ENCODE measurements at places on chromosomes 13 and 19.

DNA sequence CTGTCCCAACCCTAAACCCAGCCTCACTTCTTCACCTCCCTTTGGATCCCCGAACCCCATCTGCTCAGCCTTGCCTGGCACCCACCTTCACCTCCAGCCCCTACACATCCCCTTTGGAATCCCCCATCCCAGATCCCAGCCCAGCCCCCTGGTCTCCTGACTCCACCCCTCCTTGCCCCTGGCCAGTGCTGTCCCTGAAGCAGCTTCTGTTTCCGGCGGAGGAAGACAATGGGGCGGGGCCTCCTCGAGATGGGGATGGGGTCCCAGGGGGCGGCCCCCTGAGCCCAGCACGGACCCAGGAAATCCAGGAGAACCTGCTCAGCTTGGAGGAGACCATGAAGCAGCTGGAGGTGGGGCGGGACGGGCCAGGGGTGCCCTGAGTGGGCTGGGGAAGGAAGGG lies 22.0 kb downstream of the ERFL start:
- DNase-seq = no peak

DNA sequence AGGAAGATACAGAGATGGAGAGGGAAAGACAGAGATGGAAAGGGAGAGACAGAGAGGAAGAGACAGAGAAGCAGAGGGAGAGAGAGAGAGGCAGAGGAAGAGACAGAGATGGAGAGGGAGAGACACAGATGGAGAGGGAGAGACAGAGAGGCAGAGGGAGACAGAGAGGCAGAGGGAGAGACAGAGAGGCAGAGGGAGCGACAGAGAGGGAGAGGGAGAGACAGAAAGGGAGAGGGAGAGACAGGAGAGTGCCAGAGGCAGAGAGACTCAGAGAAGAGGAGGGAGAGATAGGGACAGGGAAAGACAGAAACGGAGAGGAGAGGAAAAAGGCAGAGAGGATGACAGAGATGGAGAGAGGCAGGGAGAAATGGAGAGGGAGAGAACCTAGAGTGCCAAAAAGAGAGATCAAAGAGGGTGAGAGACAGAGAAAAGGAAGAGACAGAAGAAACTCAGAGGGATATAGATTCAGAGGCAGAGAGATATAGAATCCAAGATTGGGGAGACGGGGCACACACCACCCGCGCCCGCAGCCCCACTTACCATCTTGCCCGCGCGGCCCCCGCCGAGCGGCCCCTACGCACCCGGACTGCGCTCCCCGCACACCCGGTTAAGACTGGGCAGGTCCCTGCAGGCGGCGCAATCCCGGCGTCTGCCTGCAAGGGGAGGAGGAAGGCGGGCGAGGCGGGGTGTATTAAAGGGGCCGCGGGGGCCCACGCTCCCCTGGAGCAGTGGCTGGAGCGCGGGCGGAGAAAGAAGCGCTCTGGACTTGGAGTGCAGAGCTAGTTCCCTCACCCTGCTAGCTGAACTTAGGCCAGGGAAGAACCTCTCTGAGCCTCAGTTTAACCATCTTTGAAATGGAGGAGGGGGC lies 10.7 kb downstream of the TM6SF2 start:
- DNase-seq = no peak

DNA sequence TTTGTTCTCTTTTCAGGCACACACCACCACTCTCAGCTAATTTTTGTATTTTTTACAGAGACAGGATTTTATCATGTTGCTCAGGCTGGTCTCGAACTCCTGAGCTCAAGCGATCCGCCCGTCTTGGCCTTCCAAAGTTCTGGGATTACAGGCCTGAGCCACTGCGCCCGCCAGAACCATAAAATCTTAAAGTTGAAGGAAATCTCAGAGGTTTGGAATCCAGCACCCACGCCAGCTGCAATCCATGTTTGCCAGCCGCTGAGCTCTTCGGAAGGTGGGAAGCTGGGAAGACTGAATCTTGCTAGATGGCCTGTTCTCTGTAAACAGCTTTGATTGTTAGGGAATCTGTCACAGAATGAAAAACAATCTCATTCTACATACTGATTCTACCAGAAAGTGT lies 38.5 kb downstream of the SPATA13 start:
- no peak for DNase-seq

DNA sequence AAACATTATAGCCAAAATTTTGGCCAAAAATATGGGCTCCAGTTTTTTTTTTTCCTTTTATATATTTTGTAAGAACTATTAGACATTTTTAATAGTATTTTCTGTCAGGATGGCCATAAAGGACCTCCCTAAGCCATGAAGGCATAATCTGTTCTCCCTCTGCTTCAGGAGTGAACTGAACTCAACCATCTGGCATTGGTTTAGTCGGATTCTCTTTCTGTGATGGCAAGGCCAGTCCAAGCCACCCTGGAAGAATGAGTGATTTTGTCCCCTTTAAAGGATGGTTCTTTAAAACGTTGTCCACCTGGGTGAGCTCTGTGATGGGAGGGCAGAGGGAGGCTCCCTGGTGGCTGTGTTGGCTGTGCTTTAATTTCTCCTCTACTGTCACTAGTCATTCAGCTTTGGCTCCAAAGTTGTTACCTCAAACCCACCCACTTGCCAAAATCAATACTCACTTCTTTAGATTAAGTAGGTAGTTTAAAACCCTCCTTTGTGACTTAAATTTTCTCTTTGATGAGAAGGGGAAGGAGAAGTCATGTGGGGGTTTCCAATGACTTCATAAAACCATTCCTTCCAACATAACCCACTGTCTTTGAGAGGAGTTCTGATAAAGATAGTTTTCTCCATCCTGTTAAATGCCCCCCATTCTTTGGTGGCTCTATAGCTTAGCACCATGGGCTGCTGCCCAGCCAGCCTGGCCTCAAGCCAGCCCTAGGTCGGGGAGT lies 4.4 kb downstream of the TNFRSF19 start:
- DNase-seq = no peak

GRCh38 chr19:28242317-28242927 lies 970.5 kb downstream of the UQCRFS1 start:
- DNase-seq = no peak

- no peak for DNase-seq
Observed at GRCh38 chr13:87827479-87827878, 156.3 kb downstream of the SLITRK5 start.

- peak; percentile 57 for DNase-seq
Observed at GRCh38 chr19:661427-662196, 1.4 kb downstream of the RNF126 start.

- no peak for DNase-seq
Observed at GRCh38 chr13:114173745-114174144, 5.3 kb upstream of the CFAP97D2 start.

GRCh38 chr19:42177686-42178019 lies 39.8 kb downstream of the DEDD2 start:
- no peak for DNase-seq

- DNase-seq = no peak
Observed at GRCh38 chr19:7478173-7478842, 10.5 kb downstream of the PEX11G start.

DNA sequence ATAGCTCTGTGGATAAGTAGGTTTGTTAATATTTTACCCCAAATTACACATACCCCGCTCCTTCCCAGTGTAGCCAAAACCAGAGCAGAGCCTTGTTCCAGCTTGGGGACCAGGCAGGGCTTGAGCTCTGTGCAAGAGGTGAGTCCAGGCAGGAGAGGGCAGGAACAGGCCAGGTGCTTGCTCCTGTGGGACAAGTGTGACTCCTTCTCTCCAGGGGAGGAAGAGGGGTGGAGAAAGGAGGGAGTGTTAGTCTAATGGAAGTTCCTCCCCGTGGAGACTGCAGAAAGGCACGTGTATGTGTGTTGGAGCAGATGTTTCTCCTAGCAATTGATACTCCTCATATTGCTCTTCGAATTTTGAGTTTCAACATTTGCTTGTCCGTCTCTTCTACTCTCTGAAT lies 201.0 kb downstream of the FGF9 start:
- DNase-seq = no peak

DNA sequence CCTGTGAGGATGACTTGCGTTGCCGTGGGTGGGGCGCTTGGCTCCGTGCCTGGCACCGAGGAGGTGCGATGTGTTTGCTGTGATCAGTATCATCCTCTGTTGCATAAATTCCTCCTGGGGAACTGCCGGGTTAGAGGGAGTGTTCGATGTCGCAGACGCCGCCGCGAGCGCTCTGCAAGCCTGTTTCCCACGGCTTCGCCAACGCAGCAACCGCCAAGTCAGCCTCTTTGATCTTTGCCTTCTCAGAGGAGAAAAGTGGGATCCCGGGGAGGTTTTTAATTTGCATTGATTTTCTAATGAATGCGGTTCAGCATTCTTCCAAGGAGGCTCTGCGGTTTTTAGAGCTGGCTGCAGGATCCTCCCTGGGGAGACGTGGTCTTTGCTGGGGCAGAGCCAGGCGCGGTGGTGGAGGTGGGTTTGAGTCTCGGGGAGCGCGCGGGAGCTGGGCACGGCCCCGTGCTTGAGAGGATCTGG lies 7.6 kb downstream of the GPR32 start:
- DNase-seq = no peak

- no peak for DNase-seq
Observed at GRCh38 chr19:44113784-44114390, 688 bp downstream of the ZNF225 start.

DNA sequence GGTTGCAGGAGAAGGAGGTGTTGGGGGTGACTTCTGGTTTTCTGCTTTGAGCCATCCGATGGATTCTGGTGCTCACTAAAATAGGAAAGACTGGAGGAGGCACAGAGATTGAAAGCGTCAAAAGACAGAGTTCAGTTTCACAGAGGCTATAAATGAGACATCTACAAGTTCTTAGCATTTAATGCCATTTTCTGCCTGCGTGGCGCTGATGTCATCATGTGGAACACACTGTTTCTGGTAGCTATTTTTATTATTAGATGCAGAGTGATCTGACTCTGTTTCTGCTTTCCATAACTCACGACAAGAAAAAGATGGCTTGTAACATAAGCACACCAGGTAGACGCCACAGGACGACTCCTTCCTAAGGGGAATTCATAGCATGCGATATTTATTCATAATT lies 3.3 kb upstream of the SLC39A3 start:
- no peak for DNase-seq

DNA sequence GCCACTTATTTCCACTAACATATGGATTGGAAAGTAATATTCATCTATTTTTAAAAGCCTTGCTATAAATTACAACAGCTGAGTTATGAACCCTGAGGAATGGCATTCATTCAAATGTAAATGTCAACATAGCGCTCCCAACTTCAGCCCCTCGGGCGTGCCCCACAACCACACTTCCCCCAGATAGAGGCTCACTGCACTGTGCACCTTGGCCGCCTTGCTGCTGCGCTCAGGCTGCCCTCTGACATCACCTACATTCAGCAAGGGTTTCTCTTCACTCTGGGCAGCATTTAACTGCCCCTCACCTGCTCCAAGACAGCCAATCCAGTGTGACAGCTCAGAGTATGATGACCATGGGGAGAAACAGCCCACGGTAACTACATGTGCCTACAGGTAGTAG lies 35.1 kb downstream of the SIAH3 start:
- DNase-seq = no peak

GRCh38 chr13:113889467-113889866 lies 25.6 kb upstream of the GAS6 start:
- no peak for DNase-seq

- no peak for DNase-seq
Observed at GRCh38 chr13:28817204-28817603, 2.9 kb upstream of the MTUS2 start.

GRCh38 chr19:21492947-21493906 lies 12.2 kb upstream of the ZNF429 start:
- DNase-seq = no peak

DNA sequence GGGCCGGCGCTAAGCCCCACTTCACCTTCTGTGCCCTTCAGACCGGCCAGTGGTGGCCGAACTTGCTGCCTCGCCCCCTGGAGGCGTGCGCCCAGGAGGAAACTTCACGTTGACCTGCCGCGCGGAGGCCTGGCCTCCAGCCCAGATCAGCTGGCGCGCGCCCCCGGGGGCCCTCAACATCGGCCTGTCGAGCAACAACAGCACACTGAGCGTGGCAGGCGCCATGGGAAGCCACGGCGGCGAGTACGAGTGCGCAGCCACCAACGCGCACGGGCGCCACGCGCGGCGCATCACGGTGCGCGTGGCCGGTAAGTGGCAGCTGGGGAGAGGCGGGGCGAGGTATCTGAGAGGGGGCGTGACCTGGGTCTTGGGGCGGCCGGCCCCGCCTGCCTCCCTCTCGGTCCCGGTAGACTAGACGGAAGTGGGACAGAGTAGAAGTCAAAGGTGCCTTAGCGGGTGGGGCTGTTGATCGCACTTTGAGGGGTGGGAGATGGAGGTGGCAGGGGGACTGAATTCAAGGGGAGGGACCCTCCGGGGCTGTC lies 5.6 kb downstream of the ICAM5 start:
- peak; percentile 55 for DNase-seq

DNA sequence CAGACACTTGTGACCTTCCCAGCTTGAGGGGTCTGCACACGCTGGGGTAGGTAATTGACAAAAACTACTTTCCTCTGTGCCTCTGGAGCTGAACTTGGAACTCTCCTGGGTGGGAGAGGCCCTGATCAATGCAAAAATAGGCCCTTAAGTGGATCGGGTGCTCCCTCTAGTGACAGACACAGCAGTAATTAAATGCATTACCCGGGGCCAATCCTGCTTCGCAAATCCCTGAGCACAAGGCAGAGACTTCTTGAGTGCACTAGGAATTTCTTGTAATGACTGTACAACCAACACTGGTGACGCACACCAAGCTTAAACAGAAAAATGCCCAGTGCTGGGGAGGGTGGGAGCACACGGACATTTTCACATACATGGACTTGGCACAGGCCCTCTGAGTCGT lies 10.6 kb upstream of the UBE2S start:
- DNase-seq = peak; percentile 46

DNA sequence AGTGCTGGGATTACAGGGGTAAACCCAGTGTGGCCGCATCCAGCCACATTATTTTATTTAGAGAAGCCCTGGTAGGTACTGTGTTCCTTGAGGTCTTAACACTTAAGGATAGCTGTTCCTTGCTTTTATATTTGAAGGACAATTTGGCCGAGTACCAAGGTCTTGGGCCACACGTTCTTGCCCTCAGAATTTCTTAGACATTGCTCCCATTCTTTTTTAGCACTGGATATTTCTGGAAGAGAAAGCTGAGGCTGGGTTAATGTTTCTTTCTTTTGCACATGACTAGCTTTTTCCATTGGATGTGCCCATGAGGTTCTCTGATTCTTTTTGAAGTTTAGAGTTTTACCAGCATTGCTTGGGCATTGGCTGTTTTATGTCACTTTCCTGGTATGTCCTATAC lies 5.5 kb upstream of the RNF113B start:
- DNase-seq = no peak

GRCh38 chr19:45638930-45639729 lies at the start of gene EML2:
TSS of gene EML2 (minus strand) at chr19:45639397. CDS start at chr19:45639376, 21 bp downstream.
- peak; percentile 33 for DNase-seq

- no peak for DNase-seq
Observed at GRCh38 chr19:39506944-39507714, 7.8 kb upstream of the SELENOV start.

- DNase-seq = no peak
Observed at GRCh38 chr13:91946498-91947070, 548.2 kb downstream of the GPC5 start.

DNA sequence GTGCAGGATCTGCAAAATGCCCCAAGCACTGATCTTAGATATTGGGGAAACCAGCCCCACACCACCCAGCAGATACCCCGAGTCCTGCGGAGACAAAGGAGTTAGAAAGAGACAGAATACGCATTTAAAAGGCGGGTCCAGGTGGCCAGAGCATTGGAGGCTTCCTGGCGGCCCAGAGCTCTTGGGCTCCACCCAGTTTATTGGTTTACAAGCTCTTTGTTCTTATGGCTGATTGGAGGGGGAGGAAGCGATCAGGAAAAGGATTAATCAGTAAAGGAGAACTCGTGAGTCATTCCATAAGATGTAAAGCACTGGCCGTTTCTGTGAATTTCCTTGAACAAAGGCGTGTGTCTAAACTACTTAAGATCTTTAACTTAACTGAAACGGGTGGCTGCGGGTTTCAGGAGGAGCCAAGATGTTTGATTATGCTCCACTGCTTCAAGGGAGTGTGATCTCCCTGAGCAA lies 926 bp downstream of the ZNF587 start:
- DNase-seq = no peak
